ENCODE measurements at places on chromosomes 5 and 9.

DNA sequence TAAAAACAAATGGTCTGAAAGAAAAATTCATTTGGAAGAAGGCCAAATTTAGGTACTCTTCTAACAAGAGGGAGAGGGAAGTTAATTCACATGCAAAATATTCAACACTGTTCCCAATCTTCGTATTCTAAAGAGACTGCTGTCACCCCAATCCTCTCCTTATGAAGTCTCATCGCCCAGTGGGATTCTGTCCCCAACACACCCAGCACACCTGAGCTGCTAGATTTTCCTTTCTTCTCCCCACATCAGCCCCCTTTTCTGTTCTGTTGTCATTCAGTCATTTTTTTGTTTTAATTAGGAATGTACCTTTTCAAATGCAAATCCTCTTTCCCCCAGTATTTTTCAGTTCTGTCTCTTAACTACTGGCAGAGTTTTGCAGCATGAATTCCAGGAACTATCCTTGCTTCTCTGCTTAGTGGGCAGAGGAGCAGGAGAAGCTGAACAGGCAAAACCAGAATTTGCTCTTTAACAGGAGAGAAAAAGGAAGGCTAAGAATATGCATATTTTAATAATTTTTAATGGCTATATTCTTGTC, 366.9 kb downstream of the MAN2A1 start:
- DNase-seq = no peak

DNA sequence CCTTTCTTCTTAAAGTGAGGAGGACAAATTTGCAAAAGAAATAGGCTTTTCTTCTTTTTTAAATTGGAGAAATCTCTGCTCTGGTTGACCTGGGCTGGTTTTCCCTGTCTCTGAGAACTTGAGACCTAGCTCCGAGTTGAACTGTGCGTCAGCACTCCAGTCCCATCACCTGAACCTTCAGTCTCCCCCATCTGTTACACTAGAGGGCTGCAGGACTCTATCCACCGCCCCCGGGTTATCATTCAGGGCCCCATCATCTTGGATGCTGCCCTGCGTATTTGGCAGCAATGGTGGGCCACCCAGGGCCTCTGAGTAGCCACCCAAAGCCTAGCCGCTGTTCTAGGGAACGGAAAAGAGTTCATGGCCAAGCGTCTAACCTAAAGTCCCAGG, 2.5 kb downstream of the FOXE1 start:
- no peak for DNase-seq

DNA sequence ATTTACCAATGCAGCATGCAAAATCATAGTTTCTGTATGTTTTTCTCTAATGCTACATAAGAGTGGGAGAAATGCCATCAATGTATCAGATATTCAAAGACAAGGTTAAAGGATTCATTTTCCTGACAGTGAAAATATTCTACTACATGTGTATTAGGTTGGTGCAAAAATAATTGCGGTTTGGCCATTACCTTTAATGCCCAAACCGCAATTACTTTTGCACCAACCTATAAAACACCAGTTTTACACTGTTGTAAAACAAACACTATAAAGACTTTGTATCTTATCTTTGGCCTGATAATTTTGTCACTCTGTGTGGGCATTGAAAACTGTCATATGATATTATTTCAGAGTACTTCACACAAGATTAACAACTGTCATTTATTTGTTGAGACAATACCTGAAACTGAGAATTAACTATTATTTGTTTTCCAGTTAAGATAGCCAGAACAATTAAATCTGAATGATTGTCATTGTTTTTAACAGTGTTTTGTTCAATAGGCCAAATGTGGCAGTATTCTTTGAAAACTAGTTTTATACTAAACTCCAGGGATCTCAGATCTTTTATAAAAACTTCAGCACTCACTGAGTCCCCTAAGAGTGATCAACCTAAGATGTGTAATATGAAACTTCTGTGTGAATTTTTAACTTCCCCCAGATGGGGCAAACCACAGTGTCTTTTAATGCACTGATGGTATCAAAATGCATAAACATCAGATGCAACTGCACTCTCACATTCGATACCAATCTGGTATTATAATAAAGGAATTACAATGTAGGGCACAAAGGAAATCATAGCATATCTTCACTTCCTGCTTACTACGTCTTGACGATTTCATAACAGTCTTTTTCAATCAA, 53.8 kb upstream of the FBN2 start:
- no peak for DNase-seq

DNA sequence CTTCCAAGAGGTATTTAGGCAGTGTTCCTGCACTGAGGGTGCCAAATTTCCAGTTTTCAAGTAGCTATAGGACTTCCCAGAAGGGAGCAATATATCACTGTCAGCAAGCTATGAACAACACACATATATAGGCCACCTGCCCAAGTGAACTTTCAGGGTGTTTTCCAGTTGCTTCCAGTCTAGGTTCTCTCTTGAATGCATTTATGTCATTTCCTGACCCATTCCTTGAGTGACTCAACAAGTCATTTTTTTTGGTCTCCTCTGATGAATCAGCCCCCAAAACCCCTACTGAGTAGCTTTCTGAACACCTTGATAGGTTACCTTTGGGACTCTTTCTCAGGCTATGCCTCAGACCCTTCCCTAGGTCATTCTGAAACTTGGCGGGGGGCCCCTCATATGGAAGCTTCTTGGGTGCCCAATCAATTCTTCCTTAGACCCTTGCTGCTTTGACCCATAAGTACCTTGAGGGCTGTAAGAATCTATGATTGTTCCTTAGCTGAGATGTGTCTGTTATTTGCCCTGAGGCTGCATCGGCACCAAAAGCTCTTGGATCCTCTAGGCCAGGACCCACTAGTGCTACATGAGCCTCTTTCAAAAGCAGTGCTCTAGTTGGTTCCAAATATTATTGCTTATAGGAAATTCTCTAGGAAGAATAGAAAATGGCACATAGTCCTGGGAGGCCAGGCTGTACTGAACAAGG, 12.4 kb downstream of the DNAJB5 start:
- DNase-seq = no peak

GRCh38 chr5:132458651-132459030, 31.9 kb downstream of the IRF1 start:
- no peak for DNase-seq

GRCh38 chr9:93081931-93082330, 14.1 kb upstream of the CARD19 start:
- no peak for DNase-seq

DNA sequence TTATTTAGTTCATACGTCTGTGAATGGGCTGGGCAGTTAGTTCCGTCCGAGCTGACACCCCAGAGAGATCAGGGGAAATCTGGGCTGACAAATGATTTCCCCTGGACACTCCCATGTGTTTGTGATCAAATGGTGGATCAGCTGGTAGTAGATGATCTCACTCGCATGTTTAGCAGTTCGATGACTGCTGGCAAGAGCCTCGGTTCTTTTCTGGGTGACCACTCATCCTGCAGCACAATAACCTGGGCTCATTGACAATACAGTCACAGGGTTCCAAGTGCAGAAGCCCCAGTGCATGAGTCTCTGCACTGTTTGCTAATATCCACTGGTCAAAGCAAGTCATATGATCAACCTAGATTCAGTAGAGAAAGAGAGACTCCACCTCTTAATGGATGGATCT, 155.9 kb downstream of the NR2F1-AS1 start:
- no peak for DNase-seq

- DNase-seq = no peak
Measured at GRCh38 chr5:57986761-57987341, 473.0 kb downstream of the PLK2 start.

DNA sequence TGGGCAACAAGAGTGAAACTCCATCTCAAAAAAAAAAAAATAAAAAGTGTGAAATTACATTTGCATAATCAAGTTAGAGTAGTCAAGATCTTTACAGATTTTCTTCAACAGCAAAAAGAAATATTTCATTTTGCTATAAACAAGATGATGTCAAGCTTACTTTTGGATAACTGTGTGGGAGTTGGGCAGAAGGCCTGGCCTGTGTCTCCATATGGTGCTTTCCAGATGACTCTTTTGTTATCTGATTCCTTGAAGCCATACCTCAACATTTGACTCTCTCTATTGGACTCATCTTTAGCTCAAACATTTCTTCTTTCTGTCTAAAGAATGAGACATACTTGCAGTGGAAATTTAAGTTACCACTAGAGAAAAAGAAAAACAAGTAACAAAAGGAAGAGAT, 246.8 kb downstream of the MSX2 start:
- no peak for DNase-seq

- no peak for DNase-seq
Measured at GRCh38 chr9:75850459-75851200, 39.8 kb upstream of the PCSK5 start.

- no peak for DNase-seq
Measured at GRCh38 chr9:94031380-94031779, 52.9 kb upstream of the PTPDC1 start.

- no peak for DNase-seq
Measured at GRCh38 chr5:6767481-6768063, 54.3 kb downstream of the TENT4A start.

GRCh38 chr9:111481885-111482636, 2.1 kb downstream of the ECPAS start:
- DNase-seq = no peak

DNA sequence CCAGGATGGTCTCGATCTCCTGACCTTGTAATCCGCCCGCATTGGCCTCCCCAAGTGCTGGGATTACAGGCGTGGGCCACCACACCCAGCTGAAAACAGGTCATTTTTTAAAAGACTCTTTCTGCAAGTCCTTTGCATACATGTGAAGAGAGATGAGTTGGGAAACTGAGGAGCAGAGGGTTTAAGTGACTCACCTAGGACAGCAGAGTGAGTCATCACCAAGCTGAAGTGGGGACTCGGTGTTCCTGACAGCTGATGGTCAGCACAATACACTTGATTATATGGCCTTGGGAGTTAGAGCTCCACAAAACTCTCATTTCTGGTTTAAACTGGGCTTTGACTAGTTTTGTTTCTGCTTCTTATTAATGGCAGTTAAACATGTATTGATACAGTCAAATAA, 38.1 kb upstream of the SSBP2 start:
- no peak for DNase-seq

DNA sequence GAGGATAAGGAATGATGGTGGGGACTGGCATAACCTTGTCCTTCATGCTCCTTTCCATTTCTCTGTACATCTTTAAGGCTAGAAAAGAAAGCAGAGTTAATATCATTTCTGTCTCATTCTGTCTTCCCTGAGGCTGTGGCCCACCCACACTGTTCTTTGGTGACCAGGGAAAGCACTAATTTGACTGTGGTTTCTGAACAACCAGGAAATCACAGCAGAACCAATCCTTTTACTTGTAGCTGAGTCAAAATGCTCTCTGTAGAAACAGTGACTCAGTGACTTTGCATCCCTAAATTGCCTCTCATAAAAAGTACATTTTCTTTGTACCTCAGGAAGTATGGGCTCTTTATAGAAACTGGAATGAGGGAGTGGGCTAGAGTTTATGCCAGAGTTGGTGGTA, 28.1 kb downstream of the IL33 start:
- DNase-seq = no peak

All from NCI-H1436 treated with DMSO at 0.1 percent for 48 hours (cell line).